ENCODE measurements at places on chromosomes 16 and 17. TPM values are rescaled to one million over a fixed set of nuclear protein-coding genes. Genes with fewer than 3 reads are reported as not detected.

DNA sequence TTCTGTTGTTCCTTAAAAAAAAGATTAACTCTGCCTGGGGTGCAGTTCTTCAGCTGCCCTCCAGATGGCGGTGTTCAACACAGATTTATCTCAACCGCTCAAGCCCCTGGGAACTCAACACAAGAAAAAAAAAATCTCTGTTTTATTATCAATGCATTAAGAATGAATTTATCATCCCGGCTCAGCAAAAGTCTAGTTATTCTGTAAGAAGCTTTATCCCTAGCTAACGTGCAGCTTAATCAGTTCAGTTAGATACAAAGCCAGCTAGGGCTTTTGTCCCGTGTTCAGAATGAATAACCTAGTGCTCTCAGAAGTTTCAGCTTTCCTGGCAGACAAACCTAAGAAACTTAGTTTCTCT, 475.9 kb upstream of the CCL2 start:
- peak; percentile 49 for DNase-seq

DNA sequence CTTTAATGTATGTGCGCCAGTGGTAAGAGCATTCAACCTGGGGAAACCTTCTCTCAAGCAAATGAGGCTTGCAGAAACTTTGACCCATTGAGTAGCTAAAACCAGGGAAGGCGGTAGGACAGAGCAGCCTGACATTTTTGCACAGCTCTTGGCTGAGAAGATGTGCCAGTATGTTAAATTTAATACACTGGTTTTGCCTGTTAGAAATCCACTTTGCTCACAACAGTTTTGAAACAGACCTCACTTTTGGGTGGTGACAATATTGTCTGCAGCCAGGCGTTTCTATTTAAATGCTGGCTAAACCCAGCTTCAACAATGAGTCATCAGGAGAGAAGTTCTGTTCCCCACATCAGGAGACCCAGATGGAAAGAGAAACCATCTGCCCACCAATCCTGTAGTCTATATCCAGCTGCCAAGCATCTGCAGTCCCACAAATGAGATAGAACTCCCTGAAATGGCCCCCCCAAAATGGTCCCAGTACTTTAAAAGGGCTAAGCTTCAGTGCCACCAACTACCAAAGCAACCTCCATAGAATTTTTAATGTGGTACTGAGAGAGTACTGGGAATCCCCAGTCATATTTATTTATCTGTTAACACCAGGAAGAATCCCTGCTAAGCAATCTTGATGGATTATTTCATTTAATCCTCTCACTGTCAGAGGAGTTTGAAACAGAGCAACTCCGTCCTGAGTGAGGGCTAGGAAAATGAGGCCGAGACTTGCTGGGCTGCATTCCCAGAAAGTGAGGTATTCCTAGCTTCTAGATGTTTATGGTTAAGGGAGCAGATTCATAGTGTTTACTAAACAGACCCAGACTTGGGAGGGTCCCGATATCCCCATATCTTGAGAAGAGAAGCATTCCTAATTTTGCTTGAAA, 29.0 kb upstream of the CLEC3A start:
- DNase-seq, result no peak

- no peak for DNase-seq
Observed at GRCh38 chr16:2270588-2271470, 2.9 kb upstream of the RNPS1 start.

DNA sequence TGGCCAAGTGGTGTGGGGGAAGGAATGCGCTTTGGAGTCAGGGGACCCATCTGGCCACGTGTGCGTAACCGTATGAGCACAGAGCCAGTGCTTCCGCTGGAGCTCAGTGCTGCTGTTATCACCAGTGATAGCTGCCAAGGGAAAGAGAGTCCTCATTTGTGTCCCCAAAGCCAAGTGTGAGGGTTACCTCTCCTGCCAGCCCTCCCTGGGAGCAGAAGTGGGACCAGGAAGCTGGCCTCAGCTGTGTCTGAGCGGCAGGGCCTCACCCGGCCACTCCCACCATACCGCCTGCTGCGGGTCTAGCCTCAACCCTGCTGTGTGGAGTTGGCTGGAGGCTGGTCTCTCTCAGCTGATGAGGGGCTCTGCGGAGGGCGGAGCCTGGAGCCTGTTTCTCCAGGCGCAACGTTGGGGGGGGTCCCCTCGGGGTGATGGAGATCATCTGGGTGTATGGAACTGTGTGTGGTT, 44.5 kb downstream of the MEAK7 start:
- no peak for DNase-seq

- DNase-seq, result no peak
Observed at GRCh38 chr17:28145348-28145747, 102.9 kb downstream of the NLK start.

DNA sequence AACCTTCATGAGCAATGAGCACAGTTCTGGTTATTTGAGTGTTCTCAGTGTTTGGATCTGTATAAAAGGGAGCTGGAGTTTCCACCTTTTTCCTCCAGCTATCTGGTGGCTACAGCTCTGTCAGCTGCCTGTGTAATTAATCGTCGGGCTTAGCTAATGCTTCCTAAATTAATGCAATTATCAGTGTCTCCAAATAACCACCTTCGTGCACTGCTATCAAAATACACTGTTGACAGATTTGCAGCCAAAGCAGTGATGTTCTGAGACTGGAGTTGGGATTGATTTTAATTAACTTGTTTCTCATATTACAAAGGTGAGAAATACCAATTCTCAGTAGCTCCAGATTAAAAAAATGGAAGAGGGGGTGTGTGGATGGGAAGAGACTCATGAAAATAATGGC, 325.8 kb downstream of the CBLN1 start:
- peak; percentile 7 for DNase-seq

GRCh38 chr17:61510991-61511390, 58.8 kb downstream of the TBX4 start:
- DNase-seq, result no peak

Gene INCA1
- 8.0 TPM for polyA plus RNA-seq

All from left renal cortex interstitium (tissue), 4 donors.